ENCODE measurements at places on chromosomes 2 and 18.

DNA sequence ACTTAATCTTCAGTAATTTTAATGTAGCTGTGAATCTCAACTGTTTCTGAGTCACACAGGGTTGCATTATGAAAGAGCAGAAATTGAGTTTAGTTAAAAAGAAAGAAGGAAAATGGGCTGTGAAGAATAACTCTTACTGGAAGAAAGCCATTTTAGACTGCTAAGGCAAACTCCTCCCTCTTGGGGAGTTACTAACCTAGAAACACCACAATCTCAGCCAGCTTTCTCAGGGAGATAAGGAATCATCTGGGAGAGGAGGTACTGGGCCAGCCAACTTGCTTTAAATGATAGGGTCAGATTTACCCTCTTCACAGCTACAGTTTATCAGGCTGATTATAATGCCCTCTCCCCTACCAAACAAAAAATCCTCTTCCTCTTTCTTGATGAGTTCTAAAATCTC, 119.5 kb downstream of the CCDC148 start:
- no peak for DNase-seq

DNA sequence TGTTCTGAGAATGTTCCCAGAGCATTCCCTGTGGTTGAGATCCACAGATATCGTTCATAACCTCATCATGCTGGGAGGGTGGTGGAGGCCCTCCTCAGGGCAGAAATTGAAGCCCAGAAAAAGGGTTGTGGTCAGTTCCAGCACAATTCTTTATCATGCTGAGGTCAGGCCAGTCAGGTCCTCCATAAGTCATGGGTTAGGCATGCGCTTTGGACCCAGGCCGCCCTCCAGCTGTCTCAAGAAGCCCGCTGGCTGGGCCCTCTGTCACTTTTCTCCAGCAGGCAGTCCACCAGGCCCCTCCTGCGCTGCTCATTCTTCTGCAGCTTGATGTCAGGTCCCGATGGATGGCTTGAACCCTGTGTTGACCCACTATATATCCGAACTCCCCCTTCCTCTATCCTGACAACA, 151.1 kb upstream of the NT5C1B start:
- DNase-seq, result no peak

GRCh38 chr2:162113776-162114168, 38.3 kb downstream of the GCG start:
- DNase-seq, result no peak

GRCh38 chr2:174053355-174054151, 88.4 kb upstream of the SP3 start:
- no peak for DNase-seq

DNA sequence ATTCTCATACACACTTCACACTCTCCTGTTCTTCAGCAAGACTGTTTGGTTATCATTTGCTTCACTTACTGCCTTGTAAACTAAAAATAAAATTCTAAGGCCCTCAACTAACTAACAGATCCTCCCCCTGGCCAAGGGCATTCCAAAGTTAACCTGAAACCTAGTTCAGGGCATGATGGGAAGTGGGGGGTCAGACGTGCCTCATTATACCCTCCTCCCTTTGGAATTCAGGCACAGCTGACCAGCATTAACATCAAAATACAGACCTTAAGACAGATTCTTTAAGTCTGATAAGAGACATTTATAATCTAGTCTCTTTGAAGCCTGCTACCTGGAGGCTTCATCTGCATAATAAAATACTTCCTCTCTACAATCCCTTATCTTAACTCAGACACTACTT, 221.0 kb downstream of the NOL4 start:
- no peak for DNase-seq
